ENCODE measurements at places on chromosomes 5 and 9.
A peak's percentile ranks its signal among the peaks of the same experiment; 100 is the strongest.

- peak; percentile 85 for DNase-seq
These were observed 329.2 kb downstream of the ZNF608 start for GRCh38 chr5:124417196-124417595.

DNA sequence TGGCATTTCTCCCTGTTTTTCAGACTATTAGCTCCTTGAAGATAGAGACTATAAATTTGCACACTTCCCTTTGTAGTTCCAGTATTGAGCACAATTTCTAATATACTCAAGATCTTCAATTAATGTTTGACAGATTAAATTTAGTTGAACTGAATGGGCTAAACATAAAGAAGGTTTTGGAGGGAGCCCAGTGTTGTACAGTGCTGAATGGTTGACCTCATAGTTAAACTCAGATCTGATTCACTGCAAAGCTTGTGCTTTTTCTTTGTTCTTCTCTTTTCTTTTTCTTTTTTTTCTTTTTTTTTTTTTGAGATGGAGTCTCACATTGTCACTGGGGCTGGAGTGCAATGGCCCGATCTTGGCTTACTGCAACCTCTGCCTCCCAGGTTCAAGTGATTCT is 411.7 kb upstream of the ZNF462 start:
- no peak for DNase-seq

- no peak for DNase-seq
These were observed 55.8 kb downstream of the RFK start for GRCh38 chr9:76338418-76338817.

GRCh38 chr9:76707510-76707909 is 56.7 kb upstream of the PCA3 start:
- no peak for DNase-seq

DNA sequence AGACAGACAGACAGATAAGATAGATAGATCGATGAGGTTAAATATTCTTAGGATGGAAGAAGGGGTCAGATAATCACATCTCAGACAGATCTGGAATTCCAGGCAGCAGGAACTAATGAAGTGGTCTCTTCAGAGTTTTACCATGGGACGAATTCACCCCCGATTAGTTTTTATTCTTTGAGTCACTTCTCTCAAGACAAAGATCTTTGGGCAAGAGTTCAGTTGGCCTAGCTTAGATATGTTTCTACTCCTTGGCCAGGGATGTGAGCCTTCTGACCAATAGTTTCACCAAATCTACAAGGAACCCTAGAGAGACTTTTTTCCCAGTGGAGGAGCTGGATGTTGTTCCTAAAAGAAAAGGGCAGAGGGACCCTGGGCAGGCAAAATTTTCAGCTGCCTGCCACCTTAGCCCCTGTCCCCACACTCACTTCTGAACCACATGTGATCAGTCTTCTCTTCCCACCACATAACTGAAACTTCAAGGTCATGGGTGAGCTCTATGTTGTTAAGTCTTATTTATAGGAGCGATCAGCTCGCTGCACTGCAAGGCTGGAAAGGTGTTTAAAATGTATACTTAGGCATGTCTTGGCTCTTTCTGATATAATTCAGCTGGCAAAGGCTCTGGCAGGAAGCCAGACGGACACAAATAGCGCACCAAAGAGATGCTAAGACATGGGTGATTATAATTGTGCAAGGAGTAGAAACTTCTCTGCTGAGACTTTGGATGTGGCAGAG is 132.9 kb downstream of the PALM2AKAP2 start:
- peak; percentile 44 for DNase-seq

- peak; percentile 79 for DNase-seq
These were observed 186.3 kb upstream of the EGFLAM start for GRCh38 chr5:38071831-38072694.

- DNase-seq = no peak
These were observed 72.3 kb downstream of the HCN1 start for GRCh38 chr5:45623832-45624231.

- no peak for DNase-seq
These were observed 185.0 kb upstream of the DAP start for GRCh38 chr5:10946050-10946449.

GRCh38 chr5:178461004-178461730 is 129.0 kb downstream of the COL23A1 start:
- peak; percentile 75 for DNase-seq

DNA sequence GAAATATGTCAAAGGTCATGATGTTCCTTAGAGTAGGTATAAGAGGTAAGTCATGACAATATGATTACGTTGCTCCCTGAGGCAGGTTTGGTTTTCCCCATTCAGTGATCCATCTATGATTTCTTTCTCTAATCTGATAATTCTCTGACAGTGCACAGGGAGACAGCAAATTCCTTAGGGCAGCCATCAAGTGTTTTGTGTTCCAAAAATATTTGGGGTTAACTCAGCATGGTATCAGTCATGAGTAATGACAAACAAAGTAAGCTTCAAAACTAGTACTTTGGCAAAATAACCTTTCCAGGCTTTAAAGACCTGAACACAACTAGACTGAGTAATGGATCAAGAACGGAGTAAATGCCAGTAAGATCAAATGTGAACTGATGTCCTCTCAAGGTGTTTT is 55.3 kb upstream of the SPATA31E1 start:
- no peak for DNase-seq

GRCh38 chr5:132215329-132215728 is 12.3 kb downstream of the P4HA2 start:
- DNase-seq = peak; percentile 94

DNA sequence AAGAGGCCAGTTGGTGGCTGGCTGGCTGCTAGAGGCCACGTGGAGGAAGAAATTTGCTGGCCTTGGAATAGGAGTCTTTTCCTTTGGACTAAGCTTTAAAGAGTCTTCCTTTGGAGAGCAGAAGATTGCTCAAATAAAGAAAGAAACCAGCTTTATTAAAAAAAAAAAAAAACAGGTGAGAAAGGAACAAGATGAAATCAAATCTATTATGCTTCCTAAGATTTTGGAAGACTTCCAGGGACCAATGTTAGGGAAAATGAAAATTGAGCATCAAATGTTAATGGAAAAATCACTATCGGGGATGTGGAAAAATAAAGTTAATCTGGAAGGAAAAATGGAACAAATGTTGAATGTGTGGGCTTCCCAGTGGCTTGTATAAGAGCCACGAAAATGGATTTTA is 153.1 kb downstream of the TTC39B start:
- DNase-seq = peak; percentile 81

DNA sequence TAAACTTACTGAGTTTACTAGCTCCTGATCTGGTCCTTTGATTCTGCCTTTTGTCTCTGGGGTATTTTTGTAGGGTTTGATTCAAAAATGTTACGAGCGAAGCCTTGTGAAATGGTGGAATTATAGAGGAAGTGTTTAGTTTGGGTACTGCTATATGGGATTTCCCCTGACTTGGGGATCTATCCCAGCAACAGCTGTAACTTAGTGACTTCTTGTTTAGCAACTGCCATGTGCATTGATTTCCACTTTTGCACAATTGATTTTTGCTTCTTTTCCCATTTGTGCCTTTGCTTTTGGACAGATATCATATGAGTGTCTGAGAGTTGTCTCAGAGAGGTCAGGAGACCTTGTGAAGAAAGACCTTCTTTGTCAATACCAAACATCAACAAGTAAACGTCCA is 248.5 kb upstream of the DAP start:
- no peak for DNase-seq

- DNase-seq = no peak
These were observed 162.0 kb upstream of the SMIM23 start for GRCh38 chr5:171623551-171624097.

DNA sequence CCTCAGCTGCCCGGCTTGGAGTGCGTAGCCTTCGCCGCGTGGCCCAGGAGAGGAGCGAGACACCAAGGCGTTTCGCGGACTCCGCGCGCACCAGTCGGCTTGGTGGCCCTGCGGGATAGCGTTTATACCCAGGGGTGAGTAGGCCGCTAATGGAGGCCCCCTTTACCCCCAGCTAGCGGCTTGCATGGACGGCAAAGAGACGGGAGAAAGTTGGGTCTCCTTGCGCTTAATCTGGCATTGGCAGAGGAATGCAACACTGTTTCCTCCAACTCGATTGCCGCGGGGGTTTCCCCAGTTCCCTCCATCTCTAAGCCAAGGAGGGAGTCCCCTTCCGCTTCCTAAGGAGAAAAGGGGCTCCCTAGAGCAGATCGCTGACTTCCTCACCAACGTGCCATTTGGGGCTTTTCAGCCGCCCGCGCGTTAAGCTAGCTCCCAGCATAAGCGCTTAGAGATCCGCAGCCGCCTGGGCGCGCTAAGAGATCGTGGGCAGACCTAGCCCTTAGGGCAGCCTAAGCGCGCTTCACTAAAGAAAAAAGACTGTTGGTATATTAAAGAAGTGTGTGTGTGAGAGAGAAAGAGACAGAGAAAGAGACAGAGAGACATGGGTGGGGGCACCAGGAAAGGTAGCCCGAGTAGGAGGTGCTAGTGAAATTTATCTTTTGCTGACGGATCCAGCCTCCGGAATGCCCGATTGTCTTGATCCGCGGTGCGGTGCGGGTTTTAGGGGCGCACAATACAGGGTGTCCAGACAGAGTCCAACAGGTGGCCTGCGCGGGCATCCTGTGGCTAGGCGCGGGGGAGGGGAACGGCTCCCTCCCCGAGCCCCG is 597.9 kb upstream of the SGCD start:
- peak; percentile 24 for DNase-seq

DNA sequence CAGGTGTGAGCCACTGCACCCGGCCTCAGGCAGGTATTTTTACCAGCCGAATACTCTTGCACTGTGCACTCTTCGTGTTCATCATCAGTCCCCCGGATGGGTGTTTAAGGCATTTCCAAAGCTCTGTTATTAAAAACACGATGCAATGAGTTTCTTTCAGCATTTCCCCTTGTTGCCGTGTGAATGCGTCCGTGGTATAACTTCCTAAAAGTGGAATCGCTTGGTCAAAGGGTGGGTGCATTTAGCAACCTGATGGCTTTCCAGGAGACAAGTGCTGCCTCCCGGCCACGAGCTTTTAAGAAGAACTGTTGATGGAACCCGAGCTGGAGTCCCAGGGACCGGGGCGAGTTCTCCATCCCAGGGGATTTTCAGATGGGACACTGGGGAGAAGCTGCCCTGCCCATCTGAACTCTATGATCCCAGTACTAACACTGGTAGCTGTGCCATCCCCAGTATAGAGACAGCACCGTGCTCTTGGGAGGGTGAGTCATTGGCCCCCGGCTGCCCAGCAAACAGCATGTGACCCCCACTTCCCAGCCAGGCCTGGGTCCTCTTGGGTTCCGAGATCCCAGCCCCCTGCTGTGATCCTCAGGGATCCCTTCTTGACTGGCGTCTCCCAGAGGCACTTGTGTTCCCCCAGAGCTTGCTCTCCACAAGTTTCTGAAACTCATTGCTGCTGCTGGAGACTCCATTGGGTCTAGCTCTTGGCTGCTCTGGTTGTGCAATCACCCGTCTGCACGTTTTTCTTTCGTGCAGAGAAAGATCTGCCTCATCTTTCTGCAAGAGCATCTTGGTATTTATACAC is 169.5 kb upstream of the IER5L start:
- no peak for DNase-seq

- DNase-seq = no peak
These were observed 134.6 kb downstream of the RAB3C start for GRCh38 chr5:58717303-58718007.

- DNase-seq = no peak
These were observed 90.6 kb downstream of the PTCD2 start for GRCh38 chr5:72410688-72411295.

DNA sequence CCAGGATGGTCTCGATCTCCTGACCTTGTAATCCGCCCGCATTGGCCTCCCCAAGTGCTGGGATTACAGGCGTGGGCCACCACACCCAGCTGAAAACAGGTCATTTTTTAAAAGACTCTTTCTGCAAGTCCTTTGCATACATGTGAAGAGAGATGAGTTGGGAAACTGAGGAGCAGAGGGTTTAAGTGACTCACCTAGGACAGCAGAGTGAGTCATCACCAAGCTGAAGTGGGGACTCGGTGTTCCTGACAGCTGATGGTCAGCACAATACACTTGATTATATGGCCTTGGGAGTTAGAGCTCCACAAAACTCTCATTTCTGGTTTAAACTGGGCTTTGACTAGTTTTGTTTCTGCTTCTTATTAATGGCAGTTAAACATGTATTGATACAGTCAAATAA is 38.1 kb upstream of the SSBP2 start:
- DNase-seq = no peak

DNA sequence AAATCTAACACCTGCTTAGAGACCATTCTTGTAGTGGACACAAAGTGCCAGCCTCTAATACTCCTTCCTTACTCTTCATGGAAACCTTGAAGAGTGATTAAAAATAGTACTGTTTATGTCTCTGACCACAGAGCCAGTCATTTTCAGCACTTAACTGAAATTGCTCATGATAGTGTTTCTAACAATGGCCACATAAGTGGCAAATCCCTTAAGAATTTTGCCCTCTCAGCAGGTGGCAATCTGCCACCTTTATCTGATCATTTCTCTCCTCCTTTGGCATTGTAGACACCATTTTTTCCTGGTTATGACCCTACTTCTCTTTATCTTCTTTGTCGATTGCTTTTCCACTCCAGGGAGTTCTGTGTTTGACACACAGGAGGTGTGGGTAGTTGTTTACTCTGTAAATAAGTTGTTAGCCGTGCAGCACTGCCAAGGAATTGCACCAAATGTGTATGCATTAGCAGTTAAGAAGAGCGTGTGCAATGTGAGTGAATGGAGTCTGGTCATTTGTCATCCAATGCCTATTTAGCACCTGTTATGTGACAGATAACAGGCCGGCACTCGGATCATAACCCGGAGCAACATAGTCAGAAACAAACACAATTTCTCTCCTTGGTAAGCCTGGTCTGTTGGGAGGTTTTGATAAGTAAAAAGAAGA is 36.8 kb upstream of the STARD4 start:
- no peak for DNase-seq

GRCh38 chr5:112642885-112643284 is 94.8 kb upstream of the APC start:
- DNase-seq = no peak

DNA sequence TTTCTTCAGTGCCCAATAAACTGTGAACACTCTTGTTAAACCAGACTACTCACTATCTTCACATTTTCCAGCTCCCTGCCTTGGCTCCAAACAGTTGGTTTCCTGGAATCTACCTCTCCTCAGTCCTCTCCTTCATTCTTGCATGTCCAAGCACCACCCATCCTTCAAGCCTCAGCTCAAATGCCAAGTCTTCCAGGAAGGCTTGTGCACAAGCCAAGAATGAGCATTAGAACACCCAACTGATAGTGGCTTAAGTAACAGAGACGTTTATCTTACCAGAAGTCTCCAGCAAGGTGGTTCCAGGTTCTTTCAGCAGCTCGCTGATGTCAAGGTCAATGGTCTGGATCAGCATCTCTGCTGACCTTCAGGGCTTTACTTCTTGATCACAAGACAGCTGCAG is 60.1 kb downstream of the PTPDC1 start:
- peak; percentile 38 for DNase-seq

DNA sequence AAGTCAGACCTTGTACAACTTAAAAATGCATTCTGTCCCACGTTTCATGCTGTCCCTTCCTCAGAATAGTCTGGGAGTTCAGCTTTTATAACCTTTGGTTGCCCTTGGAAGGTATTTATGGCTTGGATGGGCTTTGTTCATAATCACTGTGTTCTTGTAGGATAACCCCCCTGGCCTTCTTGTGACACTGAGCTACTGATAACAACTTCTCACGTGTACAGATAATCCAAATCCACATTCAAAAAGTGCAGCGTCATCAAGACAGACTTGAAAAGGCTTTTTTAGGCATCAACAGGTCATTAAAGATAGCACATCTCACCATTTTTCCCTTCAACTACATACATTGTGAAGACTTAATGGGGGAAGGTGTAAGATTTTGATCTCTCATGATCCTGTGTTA is 42.0 kb downstream of the SLC1A3 start:
- no peak for DNase-seq

Data from muscle of leg (tissue), 16 donors.